ENCODE measurements at places on chromosomes 16 and 17.

- DNase-seq, result no peak
These were observed 38.5 kb downstream of the PIGL start for GRCh38 chr17:16255481-16255921.

DNA sequence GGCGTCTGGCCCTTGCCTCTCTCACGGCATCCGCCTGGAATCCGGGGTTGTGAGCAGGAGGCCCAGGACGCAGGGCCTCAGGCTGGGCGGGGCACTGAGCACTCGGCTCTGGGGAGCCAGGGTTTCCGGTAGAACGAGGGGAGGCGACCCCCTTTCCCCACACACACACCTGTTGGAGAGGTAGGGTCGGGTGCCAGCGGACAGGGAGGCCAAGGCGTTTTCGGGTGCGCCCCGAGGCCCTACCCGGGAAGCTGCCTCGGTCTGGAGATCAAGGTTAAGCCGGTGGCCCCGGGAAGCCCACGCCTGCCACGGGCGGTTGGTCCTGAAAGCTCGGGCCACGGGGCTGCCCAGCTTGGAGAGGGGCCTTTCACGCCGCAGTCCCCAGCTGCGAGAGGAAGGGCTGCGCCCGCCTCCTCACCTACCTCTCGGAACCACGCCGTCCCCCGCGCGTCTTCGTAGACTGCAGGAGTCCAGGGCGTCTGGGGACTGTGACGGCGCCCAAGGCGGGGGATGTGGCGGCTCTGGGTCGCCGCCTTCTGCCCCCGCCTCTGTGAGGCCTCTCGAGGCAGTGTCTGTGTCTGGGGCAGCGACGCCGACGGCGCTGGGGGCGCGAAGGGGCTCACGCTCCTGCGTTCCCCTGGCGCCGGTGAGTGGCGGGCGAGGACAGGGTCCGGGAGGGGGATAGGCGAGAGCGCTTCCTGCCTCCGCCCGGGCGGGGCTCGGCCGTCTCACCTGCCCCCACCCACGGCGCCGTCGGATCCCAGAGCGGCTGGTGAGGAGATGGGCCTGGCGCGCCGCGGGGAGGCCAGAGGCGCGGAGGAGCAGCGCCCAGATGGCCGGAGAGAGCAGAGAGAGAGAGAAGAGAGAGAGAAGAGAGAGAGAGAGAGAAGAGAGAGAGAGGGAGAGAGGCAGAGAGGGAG, 20.3 kb upstream of the HOXB9 start:
- DNase-seq, result peak; percentile 21

- peak; percentile 70 for DNase-seq
These were observed 29.5 kb downstream of the KAT7 start for GRCh38 chr17:49817993-49818392.

- no peak for DNase-seq
These were observed 26.9 kb downstream of the POLR2A start for GRCh38 chr17:7511108-7511507.

GRCh38 chr17:61157246-61157886, 242.3 kb upstream of the TBX2 start:
- no peak for DNase-seq

GRCh38 chr17:54662978-54663876, 237.4 kb upstream of the TOM1L1 start:
- DNase-seq, result no peak

DNA sequence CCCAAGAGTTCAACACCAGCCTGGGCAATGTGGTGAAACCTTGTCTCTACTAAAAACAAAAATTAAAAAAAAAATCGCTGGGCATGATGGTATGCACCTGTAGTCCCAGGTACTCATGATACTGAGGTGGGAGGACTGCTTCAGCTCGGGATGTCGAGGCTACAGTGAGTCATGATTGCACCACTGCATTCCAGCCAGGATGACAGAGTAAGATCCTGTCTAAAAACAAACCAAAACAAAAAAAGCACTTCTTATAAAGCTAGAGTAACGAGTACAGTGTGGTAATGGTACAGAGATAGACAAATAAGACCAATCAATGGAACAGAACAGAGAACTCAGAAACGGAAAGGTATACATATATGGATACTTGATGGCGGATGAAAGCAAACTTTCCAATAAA, 4.4 kb downstream of the NSMCE1 start:
- no peak for DNase-seq

DNA sequence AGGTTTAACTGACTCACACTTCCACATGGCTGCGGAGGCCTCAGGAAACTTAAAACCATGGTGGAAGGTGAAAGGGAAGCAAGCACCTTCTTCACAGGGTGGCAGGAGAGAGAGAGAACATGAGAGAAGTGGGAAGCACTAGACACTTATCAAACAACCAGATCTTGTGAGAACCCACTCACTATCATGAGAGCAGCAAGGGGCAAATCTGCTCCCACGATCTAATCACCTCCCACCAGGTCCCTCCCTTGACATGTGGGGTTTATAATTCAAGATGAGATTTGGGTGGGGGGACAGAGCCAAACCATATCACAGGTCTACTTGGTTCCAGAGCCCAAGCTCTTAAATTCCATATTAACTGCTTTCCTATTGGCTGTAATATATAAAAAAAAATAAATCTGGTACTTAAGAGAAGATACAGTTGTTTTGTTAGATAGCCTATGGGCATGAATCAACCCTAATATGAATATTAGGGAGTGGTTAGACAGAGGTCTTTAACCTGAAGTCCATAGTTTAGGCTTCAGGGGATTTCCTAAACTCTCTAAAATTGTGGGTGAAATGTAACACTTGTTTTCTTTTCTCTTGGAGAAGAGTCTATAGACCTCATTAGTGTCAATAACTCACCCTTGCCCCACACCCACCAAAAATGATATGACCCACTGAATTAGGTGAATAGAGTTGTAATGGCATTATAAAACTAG, 56.7 kb downstream of the SKAP1 start:
- no peak for DNase-seq

DNA sequence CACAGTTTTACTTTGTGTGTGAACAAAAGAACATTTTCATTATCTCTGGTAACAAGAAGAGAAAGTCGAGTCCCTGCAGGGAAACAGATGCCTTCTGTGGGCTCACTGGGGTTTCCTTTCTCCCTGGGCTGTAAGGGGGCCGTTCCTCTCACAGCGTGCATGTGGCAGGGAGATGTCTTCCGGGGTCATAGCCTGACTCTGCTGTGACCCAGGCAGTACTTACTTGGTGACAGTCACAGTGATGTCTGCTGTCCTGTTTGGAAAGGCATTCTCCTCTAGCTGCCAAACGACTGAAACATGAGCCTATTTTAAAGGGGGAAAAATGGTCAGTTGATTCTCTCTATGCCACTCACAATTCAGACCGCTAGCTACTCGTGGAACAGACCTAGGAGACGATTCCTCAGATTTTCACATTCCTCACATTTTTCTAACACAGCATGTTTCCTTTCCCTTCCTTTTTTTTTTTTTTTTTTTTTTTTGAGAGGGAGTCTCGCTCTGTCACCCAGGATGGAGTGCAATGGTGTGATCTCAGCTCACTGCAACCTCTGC, 7.3 kb downstream of the HASPIN start:
- DNase-seq, result no peak

GRCh38 chr17:61401389-61402072, 1.9 kb downstream of the TBX2 start:
- DNase-seq, result no peak

DNA sequence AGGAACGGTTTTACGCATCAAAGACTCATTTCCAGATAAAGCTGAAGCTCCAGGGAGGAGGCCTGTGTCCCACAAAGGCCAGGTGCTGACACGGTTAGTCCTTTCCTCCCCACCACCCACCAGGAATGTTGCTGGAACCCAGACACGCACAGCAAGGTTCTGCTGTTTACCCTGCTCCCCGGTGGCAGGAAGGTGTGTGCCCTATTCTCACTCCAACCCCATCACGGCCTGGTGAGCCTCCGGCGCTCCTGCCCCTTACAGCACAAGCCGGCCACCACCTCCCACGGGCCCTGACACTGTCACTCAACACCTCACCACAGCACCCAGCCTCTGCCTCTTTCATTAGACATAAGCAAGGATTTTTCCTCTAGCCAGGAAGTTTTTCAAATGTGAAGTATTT, 47.8 kb downstream of the ANKRD11 start:
- no peak for DNase-seq

- DNase-seq, result no peak
These were observed 260.1 kb downstream of the IRX3 start for GRCh38 chr16:54026456-54026855.

DNA sequence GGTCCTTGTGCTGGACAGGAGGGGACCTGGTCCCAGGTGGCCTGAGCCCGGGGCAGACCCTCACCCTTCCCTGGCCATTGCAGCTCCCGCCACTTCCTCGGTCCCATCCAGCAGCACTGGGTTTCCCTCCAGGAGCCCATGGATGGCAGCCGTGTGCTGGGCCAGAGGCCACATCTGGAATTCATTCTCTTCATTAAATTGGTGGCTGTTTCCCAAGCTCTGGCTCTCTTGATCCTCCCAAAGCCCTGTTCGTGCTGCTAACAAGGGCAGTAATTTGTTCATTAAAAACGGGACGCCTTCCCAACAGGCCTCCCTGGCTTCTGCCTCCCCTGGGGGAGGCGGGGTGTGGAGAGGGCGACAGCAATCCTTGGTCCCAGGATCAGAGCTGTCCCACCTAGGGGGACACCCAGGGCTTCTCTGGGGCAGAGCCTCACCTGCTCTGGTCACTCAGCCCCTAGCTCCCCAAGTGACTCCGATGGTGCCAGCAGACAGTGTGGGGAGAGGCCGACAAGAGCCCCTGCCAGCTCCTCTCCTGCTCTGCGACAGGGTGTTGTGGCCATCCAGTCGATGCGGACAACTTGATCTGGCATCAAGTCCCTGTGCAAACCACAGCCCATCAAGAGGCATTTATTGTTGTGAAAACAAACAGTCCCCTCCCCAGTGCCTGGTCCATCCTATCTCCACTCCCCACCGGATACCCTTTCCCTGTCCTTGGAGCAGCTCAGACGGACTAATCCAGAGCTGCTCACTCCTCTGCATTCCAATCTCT, 44.0 kb downstream of the SDK2 start:
- no peak for DNase-seq

DNA sequence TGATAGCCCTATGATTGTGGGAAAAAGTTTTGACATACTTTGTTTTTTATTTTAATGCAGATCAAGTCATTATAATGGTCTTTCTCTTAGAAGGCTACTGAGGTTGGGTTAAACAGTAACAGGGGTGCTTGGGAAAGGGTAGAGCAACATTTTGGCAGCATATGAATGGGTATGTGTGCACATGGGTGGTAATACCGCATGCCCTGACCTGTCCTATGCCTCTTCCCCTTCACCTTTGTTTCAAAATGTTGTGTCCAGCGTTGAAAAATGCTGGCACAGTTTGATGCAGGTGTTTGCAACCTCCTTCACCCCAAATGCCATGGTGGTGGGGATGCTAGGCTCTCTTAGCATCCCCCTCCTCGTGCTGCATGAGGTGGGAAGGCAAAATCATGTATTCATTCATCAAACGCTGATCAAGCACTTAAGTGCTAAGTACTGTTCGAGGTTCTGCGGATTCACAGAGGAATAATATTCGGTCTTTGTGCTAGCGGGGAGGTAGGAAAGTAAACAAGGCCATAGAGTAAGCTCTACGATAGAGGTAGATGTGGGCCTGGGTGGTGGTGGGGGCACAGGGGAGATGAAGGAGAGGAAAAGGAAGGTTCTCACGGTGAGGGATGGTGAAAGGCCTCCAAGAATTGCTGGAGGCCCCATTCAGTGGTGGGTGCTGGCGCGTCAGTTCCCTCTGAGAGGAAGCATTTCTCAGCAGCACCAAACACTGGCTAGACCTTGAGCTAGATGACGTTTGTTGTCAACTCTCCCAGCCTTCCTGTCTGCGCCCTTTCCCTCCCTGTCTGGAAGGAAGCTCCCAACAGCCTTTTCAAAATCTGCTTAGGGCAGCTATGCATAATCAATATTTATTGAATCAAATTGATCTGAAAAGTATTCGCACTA, 13.3 kb upstream of the MARCHF10 start:
- no peak for DNase-seq

- DNase-seq, result no peak
These were observed 217.8 kb downstream of the ZFHX3 start for GRCh38 chr16:72829846-72830775.

DNA sequence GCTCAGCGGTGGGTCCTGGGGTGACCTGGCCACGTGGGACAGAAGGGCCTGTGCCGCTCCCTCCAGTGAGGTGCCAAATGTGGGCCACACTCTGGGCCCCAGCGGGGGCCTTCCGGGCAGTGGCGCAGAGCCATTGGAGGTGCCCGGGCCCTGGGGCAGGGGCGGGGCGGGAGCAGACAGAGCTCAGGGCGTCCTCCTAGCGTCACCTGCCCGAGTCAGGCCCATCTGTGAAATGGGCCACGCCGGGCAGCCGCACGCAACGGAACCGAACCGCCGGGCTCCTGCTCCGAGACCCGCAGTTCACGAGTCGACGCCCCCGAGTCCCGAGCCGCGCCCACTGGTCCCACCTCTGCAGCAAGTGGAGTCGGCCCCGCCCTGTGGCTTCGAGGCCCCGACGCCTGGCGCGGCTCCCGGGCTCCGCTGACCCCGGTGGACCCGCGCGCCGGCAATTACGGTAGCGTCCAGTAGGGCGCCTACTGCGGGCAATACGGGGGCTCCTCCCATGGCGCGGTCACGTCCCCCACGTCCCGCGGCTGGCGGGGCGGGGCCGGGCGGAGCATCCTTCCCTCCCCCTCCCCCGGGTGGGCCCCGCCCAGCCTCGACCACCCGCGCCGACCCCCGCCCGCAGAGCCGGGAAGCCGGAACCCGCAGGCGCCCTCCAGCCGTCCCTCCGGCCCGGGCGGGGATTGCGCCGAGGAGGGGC, 1.9 kb downstream of the SLC16A3 start:
- peak; percentile 45 for DNase-seq
